ENCODE measurements at places on chromosomes 2 and 18.

DNA sequence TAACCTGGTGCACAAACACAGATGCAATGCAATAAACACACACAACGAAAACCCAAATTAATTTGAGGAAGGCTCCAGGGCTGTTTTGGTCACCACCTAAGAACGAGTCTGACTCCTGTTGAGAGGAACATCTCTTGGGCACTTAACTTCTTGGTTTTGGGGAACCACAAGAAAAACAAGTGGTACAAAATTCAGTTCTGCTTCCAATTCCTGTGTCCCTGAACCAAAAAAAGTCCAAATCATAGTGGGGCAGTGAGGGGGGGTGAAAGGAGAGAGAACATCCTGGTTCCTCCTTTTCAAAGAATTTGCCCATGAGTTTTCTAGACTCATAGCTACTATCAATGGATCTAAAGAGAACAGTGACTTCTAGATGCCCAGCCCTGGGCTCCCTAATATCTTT is 143.6 kb downstream of the COL4A4 start:
- no peak for DNase-seq

- DNase-seq, result no peak
These were observed 537.7 kb upstream of the PKDCC start for GRCh38 chr2:41510108-41510507.

GRCh38 chr18:12397793-12398192 is 9.9 kb upstream of the PRELID3A start:
- no peak for DNase-seq

GRCh38 chr2:134884435-134884834 is 34.2 kb upstream of the CCNT2 start:
- DNase-seq, result no peak

GRCh38 chr2:84980263-84980983 is 9.5 kb downstream of the KCMF1 start:
- DNase-seq, result no peak

DNA sequence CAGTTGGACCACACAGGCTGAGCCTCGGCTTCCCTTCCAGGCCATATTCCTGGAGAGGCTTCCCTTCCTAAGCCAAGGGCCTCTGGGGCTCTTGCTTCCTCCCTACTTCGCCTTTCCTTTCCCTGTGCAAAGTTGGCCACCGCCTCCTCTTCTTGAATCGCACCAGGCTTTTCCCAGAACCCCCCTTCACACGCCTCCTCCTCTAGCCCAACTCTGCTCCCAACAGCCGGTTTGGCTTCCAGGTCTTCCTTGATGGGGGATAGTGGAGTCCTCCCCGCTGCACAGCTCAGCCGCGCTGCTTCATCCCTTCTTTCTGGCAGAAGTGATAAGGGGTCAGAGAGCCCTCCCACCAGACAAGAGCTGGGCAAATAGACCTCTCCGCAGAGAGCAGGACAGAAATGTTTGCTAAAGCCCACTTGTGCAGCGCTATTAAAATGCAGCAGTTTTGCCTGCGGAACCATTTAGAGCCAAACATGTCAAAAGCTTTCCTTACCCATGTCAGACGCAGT is 56.4 kb downstream of the SNORC start:
- no peak for DNase-seq

GRCh38 chr18:66722671-66723070 is 118.8 kb upstream of the CDH19 start:
- DNase-seq, result no peak

DNA sequence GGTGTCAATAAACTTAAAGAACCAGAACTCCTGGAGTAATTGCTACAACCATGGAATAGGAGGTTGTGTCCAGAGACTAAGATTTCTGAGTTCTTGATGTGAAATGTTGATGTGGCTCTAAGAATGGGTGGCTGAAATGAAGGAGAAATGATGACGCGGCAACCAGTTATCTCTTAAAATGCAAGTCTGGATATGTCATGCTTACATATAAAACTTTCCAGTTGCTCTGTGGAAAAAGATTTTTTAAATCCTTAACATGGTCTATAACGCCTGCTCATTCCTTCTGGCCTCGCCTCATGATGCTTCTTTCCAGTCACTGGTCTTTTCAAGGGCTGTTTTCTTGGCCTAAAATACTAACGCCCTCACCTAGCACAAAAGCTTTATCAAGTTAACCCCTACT is 23.5 kb upstream of the MYO1B start:
- DNase-seq, result no peak

DNA sequence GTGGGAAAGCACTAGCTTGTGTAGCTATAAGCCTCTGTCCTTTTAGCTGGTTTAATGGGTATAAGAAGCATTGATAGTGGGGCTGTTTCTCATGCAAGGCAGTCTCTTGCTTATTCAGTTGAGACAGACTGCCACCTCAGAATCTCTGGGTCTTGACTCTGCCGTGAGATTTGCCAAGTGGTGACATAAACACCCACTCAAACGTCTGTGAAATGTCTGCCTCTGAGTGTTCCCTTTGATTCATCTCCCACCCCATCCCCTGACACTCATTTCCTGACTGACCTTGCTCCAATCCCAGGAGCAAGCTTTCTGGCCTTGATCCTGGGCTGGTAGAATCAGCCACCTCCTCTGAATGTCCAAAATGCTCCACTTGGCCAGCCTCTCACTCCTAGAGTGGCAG is 141.9 kb upstream of the RBMS1 start:
- no peak for DNase-seq

DNA sequence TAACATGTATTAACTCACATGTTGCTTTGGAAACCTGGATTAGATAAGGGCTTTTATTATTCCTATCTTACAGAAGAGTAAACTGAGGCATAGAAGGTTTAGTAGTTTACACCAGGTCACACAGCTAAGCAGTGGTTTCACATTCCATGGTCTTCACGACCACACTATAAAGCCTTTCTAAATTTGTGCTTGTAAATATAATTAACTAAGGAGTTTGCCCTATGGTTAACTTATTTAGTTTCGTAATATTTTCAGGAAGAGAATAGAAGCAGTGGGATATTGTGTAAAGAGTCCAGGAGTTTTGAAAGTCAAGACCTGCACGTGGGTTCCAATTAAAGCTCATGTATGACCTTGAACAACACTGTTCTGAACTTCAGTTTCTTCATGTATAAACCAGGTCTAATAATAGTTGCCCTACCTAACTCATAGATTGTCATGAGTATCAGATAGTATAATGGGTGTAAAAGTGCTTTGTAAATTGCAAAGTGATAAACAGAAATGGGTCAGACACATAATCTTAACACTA is 19.5 kb upstream of the SOS1 start:
- DNase-seq, result no peak

DNA sequence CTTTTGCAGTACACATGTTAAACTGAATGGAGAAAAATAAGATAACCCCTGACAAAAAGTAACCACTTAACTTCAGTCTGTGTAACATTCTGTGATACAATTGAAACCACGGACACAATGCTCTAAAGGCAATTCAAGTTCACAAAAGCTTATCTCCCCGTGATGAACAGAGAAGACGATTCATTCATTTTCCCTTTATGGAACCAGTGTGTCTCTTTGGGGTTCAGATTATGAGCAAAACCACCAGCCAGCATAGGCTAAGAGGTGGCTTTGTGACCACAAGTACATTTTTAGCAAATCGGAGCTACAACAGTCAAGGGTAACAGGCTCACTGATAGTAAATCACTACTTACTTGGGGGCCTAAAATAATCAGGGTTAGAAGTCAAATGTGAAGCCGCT is 120.6 kb upstream of the SMAD7 start:
- no peak for DNase-seq

DNA sequence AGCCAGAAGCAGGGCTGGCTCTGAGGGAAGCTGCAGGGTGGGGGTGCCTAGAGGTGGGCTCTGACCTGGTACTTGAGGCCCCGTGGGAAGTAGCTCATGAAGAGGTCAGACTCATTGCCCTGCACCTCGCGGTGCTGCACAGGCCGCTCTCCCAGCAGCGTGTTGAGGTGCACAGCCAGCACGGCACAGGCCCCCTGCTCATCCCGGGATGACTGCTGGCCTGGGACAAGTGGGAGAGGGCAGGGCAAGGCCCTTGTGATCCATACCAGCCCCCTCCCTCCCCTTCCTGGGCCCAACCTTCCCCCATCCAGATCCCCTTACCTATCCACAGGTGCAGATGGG is 8.7 kb downstream of the CAPG start:
- no peak for DNase-seq

GRCh38 chr2:30339071-30339470 is 107.7 kb downstream of the LBH start:
- no peak for DNase-seq

- no peak for DNase-seq
These were observed 2.4 kb downstream of the NFE2L2 start for GRCh38 chr2:177262092-177262491.

DNA sequence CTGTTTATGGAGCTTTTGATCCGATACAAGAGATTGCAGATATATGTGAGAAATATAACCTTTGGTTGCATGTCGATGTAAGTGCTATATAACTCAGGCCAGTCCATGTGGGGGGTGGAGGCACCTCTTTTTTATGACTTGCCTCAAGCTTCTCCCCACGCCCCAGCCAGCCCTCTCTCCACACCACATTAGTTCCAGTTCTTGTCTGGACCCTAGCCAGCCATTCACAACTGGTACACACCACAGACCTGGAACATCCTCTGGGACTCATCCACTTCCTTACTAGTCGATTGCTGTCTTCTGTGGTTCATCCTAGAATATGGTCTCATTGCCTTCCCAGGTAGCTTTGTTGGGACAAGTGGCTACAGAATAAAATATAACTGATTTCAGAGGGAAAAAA is 31.0 kb downstream of the GAD1 start:
- no peak for DNase-seq

GRCh38 chr2:51813247-51813646 is 781.3 kb upstream of the NRXN1 start:
- no peak for DNase-seq

DNA sequence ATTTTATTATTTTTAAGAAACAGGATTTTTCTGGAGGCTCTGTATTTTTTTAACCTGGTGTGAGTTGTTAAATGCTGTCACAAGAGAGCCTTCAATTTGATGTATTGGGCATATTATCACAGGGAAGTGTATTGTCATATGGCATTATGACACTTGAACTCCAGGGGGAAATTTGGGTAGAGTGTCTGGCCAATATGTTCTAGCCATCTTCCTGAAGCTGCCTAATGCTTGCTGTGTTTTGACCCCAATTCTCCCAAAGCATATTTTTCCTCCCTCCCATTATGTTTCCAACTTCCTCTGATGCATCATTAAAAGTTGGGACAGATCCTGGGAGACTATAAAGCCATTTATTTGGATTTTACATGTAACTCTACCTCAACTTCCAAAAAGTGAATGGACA is 214.1 kb upstream of the SESTD1 start:
- DNase-seq, result no peak

GRCh38 chr2:71606244-71606643 is 152.9 kb downstream of the DYSF start:
- DNase-seq, result no peak

DNA sequence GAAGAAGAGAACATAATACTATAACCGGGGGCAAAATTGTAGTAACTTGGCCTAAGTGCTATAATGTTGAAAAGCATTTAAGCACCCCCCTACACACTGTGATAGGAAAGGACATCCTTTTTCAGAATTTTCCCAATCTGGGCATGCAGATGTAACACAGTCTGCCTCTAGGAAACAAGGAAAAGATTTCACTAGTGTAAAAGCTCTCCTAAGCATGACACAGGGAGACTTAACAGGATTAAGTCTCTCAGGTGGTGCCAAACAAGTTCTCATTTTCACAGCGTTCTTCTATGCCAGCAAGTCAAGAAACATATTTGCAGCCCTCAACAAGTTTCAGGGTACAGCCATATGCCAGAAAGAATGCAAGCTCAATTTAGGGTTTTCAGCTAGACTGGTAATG is 53.0 kb downstream of the NCKAP5 start:
- no peak for DNase-seq

- no peak for DNase-seq
These were observed 116.8 kb upstream of the GATA6 start for GRCh38 chr18:22052405-22053105.

- no peak for DNase-seq
These were observed 76.3 kb downstream of the DDX1 start for GRCh38 chr2:15667809-15668556.

DNA sequence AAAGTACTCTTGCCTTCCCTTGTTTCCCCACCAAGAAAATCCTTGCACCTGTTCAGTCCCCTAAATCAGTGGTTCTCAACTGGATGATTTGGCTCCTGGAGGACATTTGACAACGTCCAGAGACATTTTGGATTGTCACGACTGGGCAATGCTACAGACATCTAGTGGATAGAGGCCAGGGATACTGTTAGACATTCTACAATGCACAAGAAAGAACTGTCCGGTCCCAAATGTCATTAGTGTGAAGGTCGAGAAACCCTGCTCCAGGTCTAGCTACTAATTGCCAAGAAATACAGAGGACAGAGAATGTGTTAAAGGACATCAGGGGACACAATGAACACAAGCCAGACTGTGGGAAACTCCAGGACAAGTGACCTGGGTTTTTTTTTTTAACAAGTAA is 60.0 kb downstream of the LRP2 start:
- DNase-seq, result no peak

DNA sequence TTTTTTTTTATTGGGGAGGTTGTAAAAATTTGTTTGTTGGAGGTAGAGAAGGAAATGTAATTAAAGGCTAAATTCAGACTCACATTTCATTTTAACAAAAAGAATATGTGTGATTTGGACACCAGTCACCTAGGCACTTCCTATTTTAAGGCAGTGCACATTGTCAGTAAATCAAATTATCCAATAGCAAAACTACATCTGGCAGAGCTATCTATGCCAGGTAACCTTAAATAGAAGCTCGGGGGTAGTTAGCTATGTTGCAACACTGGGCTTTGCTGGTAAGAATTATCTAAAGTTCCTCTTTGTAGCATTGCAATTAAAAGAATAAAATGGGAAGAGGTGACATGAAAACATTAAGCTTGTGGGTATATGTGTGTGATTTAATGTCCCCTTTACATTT is 1064.4 kb upstream of the ZEB2 start:
- no peak for DNase-seq

DNA sequence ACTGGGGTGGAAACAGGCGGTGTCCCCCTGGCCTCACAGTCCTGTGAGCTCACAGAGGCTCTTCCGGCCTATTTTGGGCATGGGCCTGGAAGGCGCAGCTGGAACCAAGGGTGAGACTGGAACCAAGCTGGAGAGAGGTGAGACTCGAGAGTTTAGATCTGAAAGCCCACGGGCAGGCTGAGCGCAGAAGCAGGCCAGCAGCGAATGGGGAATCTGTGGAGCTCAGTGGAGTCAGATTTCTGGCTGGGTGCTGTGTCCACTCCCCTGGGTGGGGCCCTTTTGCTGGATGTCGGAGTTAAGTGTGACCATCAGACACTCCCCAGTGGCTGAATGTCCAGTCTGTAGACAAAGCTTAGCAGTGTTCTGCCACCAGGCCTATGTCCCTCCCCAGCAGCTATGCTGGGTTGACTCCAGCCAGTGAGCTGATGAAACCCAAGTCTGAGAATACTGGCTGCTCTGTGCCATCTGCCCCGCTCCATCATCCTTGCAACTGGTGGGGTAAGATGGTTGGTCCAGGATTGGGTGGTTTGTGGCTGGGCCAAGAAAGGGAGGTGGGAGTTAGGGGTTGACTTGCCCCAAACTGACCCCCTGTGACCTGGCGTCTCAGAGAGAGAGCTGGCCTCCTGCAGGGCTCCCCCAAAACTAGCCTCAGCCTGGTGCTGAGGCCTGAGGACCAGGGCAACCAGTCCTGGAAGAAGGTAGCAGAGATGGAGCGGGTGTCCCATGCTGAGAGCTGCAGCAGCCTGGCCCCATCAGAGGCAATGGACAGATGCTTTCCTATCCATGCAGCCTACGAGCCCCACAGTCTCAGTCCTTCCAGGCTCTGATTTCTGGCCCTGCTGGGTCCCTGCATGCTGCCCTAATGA is 34.4 kb downstream of the CYP26B1 start:
- DNase-seq, result no peak

- DNase-seq, result no peak
These were observed 23.1 kb upstream of the TMBIM1 start for GRCh38 chr2:218315397-218315796.

- DNase-seq, result no peak
These were observed 64.7 kb upstream of the TLK1 start for GRCh38 chr2:171225302-171225980.
